ENCODE measurements at places on chromosomes 12 and 14. TPM values are rescaled to one million over a fixed set of nuclear protein-coding genes. Genes with fewer than 3 reads are reported as not detected.

- no peak for DNase-seq
Observed at GRCh38 chr12:388012-388411, 1.1 kb downstream of the KDM5A start.

DNA sequence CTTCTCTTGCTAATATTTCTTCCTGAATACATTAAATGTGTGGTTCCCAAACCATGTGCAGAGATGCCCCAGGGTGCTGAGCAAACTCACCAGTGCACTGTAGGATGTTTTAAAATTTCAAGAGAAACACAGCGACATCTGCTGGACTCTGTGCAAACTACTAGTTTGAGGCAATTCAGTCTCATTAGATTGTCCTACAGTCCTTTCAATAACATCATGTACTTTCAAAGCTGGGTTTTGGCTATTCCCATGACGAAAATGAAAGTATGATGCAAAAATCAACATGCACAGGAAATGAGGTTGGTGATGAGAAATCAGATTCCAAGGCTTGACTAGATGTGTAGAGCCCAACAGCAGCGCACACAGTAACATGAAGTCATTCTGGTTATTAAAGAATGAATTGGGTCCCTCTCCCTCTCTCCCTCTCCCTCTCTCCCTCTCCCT is 66.3 kb downstream of the CLIP1 start:
- DNase-seq = no peak

- no peak for DNase-seq
Observed at GRCh38 chr14:68094158-68094557, 274.6 kb downstream of the RAD51B start.

GRCh38 chr12:99766408-99766807 is 118.9 kb downstream of the GARIN6 start:
- DNase-seq = no peak

GRCh38 chr14:72433511-72433910 is 460.4 kb downstream of the DPF3 start:
- DNase-seq = no peak

DNA sequence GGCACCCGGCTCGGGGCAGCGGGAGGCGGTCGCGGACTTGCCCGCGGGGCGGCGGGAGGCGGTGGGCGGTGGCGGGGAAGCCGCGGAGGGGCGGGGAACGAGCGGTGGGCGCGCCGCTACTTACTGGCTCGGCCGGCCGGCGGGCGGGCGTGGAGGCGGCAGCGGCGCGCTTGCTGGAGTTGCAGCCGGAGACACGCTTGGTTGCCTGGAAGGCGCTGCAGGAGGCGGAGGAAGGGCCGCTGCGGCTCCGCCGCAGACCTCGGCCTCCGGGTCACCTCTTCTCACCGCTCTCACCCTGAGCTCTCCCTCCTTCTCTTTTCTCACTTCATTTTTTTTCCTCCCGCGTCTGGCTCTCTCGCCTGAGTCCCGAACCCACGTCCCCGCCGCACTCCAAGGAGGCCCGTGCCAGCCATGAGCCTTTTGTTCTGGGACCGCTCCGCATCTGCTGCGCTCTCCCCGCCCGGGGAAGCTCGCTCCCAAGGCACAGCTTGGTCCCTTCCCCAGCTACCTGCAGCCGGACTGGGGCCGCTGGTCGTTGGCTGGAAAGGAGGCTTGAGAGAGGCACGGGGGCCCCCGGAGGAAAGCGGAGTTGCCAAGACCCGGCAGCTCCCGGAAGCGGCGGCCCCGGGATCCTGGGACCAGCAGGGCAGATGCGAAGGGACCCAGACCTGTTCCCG is 592 bp upstream of the KCNK10 start:
- DNase-seq = peak; percentile 85

- DNase-seq = no peak
Observed at GRCh38 chr12:95083938-95084337, 10.5 kb upstream of the NR2C1 start.

DNA sequence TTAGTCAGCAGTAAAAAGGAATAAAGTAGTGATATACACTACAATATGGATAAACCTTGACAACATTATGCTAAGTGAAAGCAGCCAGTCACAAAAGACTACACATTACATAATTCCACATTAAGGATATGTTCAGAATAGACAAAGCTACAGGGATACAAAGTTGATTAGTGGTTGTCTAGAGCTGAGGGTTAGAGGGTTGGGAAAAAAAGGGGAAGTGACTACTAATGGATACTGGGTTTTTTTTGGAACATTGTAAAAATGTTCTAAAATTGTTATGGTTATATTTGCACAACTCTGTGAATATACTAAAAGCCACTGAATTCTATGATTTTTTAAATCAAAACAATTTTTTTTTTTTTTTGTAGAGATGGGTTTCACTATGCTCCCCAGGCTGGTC is 4.8 kb upstream of the NGDN start:
- DNase-seq = no peak

- DNase-seq = no peak
Observed at GRCh38 chr12:19597167-19598026, 158.1 kb downstream of the AEBP2 start.

DNA sequence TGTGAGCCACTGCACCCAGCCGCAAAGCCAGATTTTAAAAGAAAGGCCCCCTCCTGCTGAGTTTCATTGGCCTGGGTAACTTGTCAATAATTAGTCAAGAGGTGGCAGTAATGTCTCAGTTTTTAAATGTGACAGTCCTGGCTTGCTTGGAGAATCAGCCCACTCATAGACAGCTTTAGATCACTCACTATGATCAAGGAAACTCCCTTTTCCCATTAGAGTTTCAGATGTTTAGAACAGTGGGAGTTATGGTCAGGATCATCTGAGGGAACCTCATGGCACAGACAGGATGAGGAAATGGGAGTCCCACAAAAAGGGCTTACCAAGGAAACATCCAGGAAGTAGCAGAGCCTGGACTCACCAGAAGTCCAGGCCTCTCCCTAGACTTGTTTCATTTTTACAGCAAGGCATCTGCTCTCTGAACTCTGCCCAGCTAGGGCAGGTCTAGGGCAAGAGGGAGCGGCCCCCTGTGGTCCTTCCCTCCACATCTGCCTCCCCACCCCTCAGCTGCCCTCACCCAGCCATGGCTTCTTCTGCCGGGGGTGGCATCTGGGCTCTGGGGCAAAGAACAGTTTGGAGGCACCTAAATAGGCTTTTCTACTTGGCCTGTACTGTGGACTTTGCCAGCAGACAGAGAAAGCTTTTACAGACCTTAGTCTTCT is 11.2 kb downstream of the BCL2L14 start:
- no peak for DNase-seq

- no peak for DNase-seq
Observed at GRCh38 chr12:48080285-48080684, 25.6 kb downstream of the SENP1 start.

CD4 gene
- 0.72 TPM for total RNA-seq

RBP5 gene
- not detected for total RNA-seq

DNA sequence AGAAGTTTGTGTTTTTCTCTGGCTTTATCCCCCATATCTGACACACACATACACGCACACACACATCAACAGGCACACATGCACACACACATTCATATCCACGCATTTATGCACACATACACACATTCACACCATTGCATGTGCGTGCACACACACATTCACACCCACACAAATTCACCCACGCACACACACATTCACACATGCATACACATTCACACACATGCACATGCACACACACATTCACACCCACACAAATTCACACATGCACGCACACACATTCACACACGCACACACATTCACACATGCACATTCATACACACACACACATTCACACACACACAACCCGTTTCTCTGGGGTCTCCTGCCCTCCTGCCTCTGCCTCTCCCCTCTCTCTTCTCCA is 264.2 kb downstream of the BCL11B start:
- DNase-seq = no peak

NKX2-1 gene
- not detected for total RNA-seq

- no peak for DNase-seq
Observed at GRCh38 chr12:41920355-41920754, 224.3 kb downstream of the GXYLT1 start.

- DNase-seq = no peak
Observed at GRCh38 chr14:99274346-99275221, 2.6 kb upstream of the BCL11B start.

DNA sequence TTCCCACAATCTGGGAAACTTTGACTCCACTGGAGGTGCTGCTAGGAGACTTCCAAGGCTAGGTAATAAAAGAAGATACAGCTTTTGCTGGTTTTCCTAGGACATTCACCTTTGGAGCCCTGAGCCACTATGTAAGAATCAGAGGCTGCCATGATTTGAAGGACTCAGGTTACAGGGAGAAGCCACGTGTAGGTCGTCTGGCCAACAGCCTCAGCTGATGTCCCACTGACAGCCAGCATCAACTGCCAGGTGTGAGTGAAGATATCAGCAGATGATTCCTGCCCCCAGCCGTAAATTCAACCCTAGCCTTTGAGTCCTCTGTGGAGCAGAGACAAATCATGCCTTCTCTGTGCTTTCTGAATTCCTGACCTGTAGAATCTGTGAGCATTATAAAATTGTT is 27.0 kb downstream of the SMOC1 start:
- no peak for DNase-seq

- DNase-seq = peak; percentile 82
Observed at GRCh38 chr14:101125719-101126651, 222.5 kb upstream of the RTL1 start.

DNA sequence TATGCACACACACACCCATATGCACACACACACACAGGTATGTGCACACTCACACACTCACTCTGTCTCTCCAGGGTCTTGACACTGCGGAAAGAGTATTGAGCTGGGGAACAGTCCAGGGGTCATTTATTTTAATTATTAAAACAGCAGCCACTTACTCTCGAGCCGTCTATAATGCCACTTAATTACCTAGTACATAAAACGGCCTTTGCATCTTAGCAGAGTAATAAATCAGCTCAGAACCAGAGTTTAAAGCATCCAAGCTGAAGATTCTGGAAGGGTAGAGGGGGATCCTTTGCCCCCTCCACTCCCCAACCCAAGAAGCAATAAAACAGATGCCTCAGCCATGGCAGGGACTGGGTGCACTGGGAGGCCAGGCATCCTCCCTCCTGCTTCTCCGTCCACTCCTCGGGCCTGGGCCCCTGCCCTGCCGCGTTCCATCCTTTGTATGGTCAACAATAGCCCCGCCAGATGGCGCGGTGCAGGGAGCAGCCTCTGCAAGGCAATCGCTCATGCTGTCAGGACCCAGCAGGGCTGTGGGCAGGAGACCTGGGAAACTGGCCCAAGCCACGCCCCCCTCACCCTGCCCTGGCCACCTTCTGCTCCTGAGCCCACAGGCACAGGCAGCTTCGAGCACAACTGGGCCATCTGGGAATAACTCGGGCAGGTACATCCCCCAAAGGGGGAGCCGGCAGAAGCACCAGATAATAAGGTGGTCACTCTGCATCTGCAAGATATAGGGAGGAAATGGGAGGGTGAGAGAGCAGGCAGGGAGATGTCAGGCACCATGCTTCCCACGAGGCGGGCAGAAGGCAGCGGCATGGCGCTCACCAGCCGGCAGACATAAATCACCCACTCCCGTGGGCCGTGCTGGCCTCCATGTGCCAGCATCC is 40.9 kb downstream of the CCDC85C start:
- DNase-seq = no peak

DNA sequence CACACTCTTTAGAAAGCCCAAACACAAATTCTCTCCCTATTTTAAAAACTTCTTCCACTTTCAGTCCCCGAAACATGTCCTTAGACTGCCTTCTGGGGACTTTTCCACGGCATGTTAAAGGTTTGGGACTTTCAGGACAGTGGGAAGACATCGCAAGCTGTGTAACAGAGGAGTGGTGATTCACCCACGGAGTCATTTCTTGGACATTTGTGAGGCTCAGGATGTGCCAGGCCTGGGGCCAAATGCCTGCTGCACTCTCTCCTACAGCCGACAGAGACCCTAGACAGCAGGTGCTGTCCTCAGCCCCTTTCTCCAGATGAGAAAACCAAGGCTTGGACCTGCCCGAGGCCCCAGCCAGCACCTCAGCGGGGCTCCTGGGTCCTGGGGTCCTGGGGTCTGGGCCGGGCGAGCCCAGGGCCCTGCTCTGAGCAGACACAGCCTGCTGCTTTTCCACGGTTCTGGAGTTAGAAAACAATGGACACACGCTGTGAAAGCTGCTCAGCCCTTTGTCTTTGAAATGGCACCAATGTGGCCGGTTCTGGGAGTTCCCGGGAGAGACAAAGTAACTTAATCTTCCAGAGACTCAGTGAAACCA is 370.2 kb upstream of the SFSWAP start:
- no peak for DNase-seq

GRCh38 chr12:24776861-24777260 is 172.0 kb downstream of the BCAT1 start:
- DNase-seq = no peak

GRCh38 chr12:42767998-42768397 is 178.5 kb upstream of the PRICKLE1 start:
- no peak for DNase-seq

DNA sequence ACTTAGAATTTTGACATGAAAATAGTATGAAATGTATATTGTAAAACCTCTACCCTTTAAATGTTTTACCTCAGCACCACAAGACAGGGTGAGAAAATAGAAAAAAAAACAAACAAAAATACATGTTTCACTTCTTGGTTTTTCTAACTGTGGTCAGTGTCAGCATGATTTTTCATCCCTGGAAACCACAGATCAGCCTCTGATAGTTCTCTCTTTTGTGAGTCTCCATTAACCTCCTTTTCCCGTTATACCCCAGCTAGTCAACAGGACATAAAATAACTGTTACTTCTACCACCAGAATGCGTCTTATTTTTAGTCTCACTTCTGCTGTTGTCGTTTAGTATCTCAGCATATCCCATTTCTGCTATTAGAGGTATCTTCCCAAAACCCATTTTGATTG is 48.3 kb upstream of the KCNMB4 start:
- no peak for DNase-seq

- DNase-seq = no peak
Observed at GRCh38 chr12:52441320-52441911, 7.2 kb upstream of the KRT75 start.

DNA sequence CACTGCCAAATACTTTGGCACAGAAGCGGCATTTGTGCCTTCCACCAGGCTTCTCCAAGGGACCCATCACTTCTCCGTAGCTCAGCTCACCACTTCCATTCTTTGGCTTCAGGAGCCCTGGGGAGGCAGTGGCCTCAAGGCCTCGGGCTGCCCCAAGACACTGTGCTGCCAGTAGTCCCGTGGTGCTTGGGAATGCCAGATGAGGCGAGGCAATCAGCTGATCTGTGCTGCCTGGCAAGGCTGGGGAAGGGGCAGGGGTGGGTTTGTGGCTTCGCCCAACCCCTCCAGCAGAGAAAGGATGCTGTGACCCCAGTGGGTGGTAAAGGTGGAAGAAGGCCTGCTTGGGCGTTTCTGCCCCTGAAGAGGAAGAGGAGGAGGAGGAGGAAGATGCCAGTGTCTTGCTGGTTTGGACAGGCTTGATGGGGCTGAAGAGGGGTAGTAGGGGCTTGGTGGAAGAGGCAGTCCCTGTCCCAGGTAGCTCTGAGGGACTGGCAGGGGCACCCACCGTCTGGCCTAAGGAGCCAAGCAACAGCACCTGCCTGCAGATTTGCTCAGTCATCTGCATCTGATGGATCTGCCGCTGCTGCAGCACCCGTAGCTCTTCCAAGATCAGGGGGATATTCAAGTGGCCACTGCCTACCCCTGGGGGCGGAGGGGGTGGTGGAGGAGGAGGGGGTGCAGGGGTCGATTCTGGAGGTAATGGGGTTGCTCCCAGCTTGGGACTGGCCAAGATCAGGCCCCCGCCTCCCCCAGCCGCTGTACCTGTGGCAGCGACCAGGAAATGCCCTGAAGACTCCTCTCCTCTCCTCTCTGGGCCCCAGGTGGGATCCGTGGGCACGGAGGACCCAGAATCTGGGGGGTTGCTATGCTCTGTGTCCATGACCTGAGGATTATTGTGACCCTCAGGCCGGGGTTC is 1.3 kb downstream of the SALL2 start:
- no peak for DNase-seq

CCDC175 gene
- total RNA-seq = not detected

HNF1A gene
- total RNA-seq = not detected

Data from chondrocyte (in vitro differentiated cells).